ENCODE measurements at places on chromosomes 5 and 9.
A peak's percentile ranks its signal among the peaks of the same experiment; 100 is the strongest.

GRCh38 chr5:119743927-119744326, 114.6 kb downstream of the FAM170A start:
- no peak overlapping the region for H3K4me3 ChIP-seq
- peak; percentile 8 for DNase-seq
- H3K27me3 ChIP-seq, result no peaks in the 10 kb centered on the region
- H3K4me1 ChIP-seq, result no peaks in the 10 kb centered on the region

DNA sequence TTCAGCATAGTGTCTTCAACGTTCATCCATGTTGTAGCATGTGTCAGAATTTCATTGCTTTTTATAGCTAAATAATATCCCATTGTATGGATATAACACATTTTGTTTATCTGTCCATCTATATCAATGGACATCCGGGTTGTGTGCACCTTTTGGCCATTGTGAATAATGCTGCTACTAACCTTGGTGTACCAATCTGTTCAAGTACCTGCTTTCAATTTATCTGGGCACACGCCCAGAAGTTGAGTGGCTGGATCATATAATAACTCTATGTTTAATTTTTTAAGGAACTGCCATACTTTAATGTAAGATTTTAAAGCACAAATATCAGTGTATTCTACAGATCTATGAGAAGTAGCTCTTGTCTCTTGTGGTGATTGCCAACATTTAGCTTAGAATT, 43.5 kb downstream of the SCAI start:
- DNase-seq, result no peak
- H3K4me3 ChIP-seq, result no peak overlapping the region

GRCh38 chr5:150978590-150978989, 41.8 kb upstream of the GPX3 start:
- no peaks in the 10 kb centered on the region for H3K36me3 ChIP-seq
- no peaks in the 10 kb centered on the region for H3K27me3 ChIP-seq
- H3K27ac ChIP-seq, result no peak overlapping the region
- no peak for DNase-seq
- H3K4me1 ChIP-seq, result no peaks in the 10 kb centered on the region

DNA sequence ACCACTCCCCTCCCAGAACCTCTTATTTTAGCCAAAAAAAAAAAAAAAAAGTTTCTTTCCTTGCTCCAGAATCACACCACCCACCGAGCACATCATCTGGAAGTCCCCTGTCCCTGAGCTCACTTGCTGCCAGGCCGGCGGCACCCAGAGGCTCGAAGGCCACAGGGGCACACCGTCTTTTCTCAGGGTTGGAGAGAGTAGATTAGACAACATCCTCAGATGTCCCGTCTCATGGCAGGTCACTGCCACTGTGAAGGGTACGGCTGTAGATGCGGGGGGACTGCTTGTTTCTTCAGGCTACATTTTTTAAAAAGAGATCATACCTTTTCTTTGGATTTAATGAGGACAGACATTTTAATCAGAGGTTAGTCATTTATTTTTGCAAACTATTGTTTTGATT, 109.0 kb downstream of the MVB12B start:
- DNase-seq, result no peak
- no peak overlapping the region for H3K4me3 ChIP-seq
- no peaks in the 10 kb centered on the region for H3K27me3 ChIP-seq
- H3K4me1 ChIP-seq, result no peaks in the 10 kb centered on the region

DNA sequence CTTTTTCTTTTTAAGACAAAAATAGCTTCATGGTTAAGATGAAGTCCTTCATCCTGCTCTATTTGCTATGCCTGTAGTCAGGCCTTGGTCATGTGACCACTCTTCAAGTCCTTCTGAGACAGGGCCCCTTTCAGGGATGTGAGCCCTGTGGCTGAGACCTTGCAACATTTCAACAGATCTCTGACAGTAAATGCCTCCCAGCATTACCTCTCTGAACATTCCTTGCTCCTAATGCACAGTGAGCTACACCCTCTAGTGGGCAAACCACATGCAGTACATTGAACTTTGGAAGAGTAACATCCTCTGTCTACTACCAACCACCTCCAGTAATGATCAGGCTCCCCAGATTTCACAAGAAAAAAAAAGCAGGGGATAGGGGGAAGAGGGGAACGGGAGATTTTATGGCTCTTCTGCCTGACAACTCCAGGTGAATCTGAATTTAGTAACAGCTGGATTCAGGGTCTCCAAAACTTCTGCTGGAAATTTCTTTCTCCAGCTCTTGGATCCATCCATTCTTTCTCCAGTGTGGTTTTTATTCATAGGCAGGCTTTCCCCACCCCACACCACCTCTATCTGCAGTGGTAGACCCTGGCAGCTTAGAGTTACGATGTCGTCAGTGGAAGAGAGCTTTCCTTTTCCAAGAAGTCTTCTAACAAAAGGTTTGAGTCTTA, 8.9 kb upstream of the FBXO38 start:
- peaks cover 10% of the 10 kb centered on the region for H3K4me1 ChIP-seq
- no peaks in the 10 kb centered on the region for H3K27me3 ChIP-seq

- peak; percentile 65 for DNase-seq
- no peaks in the 10 kb centered on the region for H3K36me3 ChIP-seq
- no peak overlapping the region for H3K4me3 ChIP-seq
- peak overlapping the region; percentile 16 for H3K27ac ChIP-seq
Measured at GRCh38 chr5:124599028-124599973, 147.1 kb downstream of the ZNF608 start.

DNA sequence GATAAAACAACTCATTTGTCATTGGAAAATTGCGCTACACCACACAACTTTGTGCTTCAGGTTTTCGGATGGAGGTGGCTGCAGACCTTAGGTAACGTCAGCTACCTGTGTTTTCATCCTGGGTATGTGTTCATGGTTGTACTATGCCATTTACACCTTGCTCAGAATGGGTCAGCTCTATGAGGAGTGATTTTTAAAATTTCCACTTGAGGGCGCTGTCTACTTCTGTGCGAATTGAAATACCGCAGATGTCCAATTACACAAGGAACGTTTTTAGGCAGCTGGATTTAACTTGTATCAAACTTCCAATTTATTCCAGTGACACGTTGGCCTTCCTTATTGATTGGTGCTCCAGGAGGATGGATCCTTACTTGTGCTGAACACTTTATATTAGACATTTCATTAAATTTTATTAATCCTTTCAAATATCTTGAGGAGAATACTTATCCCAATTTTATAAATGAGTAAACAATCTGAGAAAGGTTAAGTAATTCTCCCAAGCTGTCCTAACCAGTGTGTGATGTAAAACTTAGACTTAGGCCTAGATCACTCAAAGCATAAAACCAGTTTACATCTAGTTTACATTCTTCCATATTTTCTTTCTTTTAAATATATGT, 23.4 kb downstream of the DMRTA1 start:
- H3K4me3 ChIP-seq, result no peak overlapping the region
- H3K4me1 ChIP-seq, result no peaks in the 10 kb centered on the region
- DNase-seq, result no peak
- H3K36me3 ChIP-seq, result no peaks in the 10 kb centered on the region
- H3K27ac ChIP-seq, result no peak overlapping the region

- no peak overlapping the region for H3K4me3 ChIP-seq
- no peaks in the 10 kb centered on the region for H3K36me3 ChIP-seq
- H3K27ac ChIP-seq, result no peak overlapping the region
- H3K27me3 ChIP-seq, result no peaks in the 10 kb centered on the region
Measured at GRCh38 chr5:66315784-66316183, 171.7 kb downstream of the SREK1 start.

GRCh38 chr9:19663570-19663969, 125.3 kb downstream of the SLC24A2 start:
- H3K4me1 ChIP-seq, result no peaks in the 10 kb centered on the region
- H3K4me3 ChIP-seq, result no peak overlapping the region
- H3K27ac ChIP-seq, result no peak overlapping the region
- no peak for DNase-seq

- no peak overlapping the region for H3K27ac ChIP-seq
- H3K27me3 ChIP-seq, result no peaks in the 10 kb centered on the region
- H3K4me3 ChIP-seq, result no peak overlapping the region
- H3K36me3 ChIP-seq, result no peaks in the 10 kb centered on the region
- peak; percentile 28 for DNase-seq
Measured at GRCh38 chr9:110638381-110638954, 30.1 kb upstream of the MUSK start.

GRCh38 chr9:7363777-7364477, 435.7 kb downstream of the DMAC1 start:
- no peaks in the 10 kb centered on the region for H3K36me3 ChIP-seq
- H3K4me1 ChIP-seq, result peaks cover 2% of the 10 kb centered on the region
- no peaks in the 10 kb centered on the region for H3K27me3 ChIP-seq
- DNase-seq, result no peak
- H3K27ac ChIP-seq, result no peak overlapping the region

- H3K36me3 ChIP-seq, result no peaks in the 10 kb centered on the region
- H3K27ac ChIP-seq, result no peak overlapping the region
- no peaks in the 10 kb centered on the region for H3K27me3 ChIP-seq
Measured at GRCh38 chr5:103458497-103459040, 104.0 kb downstream of the NUDT12 start.

GRCh38 chr9:109444771-109445320, 53.3 kb downstream of the PTPN3 start:
- peaks cover 54% of the 10 kb centered on the region for H3K27me3 ChIP-seq
- H3K4me1 ChIP-seq, result no peaks in the 10 kb centered on the region
- peaks cover 5% of the 10 kb centered on the region for H3K36me3 ChIP-seq
- DNase-seq, result no peak

GRCh38 chr9:102253099-102253498, 514.7 kb upstream of the GRIN3A start:
- H3K4me3 ChIP-seq, result no peak overlapping the region
- H3K36me3 ChIP-seq, result no peaks in the 10 kb centered on the region
- no peak overlapping the region for H3K27ac ChIP-seq
- no peak for DNase-seq
- H3K27me3 ChIP-seq, result no peaks in the 10 kb centered on the region

DNA sequence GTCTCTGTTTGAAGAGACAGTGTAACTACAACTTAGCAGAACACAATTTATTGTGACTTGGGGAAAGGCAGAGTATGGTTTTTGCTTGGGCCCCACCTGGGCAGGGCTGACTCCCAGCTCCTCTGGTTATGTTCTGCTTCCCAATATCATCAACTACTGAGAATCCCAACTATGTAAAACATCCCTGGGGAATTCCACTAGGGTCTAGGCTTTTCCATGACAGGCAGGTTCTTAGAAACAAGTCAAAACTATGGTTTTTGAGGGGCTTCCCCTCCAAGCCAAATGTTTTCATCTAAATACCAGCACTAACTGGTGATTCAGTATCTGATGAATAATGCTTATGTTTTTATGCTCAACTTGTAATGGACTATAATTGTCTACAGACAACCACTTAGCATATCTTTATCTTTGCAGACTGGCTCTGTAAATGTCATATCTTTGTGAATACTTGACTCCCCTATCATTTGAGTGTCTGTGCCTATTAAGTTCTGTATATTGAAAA, 409.5 kb downstream of the PDE4D start:
- H3K4me3 ChIP-seq, result no peak overlapping the region
- no peak for DNase-seq
- H3K27me3 ChIP-seq, result no peaks in the 10 kb centered on the region
- H3K36me3 ChIP-seq, result no peaks in the 10 kb centered on the region
- H3K27ac ChIP-seq, result no peak overlapping the region

GRCh38 chr9:124800306-124801259, 23.6 kb downstream of the OLFML2A start:
- H3K27ac ChIP-seq, result no peak overlapping the region
- H3K36me3 ChIP-seq, result no peaks in the 10 kb centered on the region
- DNase-seq, result peak; percentile 58
- H3K4me3 ChIP-seq, result no peak overlapping the region
- H3K27me3 ChIP-seq, result no peaks in the 10 kb centered on the region

DNA sequence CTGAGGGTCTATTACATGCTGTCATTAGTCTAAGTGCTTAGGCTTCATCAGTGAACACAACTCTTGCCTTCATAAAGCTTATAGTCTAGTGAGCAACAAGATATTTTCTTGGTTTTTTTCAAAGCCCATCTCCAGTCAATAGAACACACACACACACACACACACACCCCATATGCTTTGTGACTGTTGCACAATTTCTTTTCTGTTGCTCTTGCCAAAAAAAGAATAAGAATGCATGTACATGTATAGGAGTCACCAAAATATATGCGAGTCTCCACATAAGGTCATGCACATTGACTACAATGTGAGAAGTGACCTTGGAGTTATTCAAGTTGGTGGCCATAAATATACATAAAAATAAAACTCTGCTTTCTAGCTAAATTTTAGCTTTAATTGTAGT, 351.5 kb upstream of the TLE4 start:
- no peaks in the 10 kb centered on the region for H3K36me3 ChIP-seq
- H3K4me3 ChIP-seq, result no peak overlapping the region
- H3K27me3 ChIP-seq, result no peaks in the 10 kb centered on the region
- H3K4me1 ChIP-seq, result no peaks in the 10 kb centered on the region
- no peak overlapping the region for H3K27ac ChIP-seq
- DNase-seq, result no peak

DNA sequence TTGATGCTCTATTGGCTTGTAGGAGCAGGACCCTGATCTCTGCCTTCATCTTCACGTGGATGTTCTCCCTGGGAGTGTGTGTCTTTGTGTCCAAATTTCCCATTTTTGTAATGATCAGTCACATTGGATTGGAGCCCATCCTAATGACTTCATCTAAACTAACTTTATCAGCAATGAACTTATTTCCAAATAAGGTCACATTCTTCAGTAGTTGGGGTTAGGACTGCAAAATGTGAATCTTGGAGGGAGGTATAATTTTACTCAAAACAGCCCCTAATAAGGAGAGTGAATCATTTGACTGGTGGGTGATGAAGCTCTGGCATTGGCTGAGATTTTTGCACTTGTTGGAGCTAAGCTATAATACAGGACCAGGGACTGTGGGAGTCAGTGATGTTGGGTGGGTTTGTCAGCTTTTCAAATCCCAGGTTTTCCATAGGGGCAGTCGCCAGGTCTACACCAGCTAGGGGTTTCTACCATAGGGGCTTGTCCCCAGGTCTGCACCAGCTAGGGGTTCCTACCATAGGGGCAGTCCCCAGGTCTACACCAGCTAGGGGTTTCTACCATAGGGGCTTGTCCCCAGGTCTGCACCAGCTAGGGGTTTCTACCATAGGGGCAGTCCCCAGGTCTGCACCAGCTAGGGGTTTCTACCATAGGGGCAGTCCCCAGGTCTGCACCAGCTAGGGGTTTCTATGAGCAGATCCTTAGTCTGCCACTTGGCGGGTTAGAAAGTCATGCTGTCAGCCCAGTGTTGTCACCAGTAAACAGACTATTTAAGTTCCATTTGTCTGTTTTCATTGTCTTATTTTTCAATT, 382.6 kb upstream of the DAP start:
- no peaks in the 10 kb centered on the region for H3K4me1 ChIP-seq
- no peaks in the 10 kb centered on the region for H3K36me3 ChIP-seq
- no peak overlapping the region for H3K4me3 ChIP-seq
- no peaks in the 10 kb centered on the region for H3K27me3 ChIP-seq
- no peak overlapping the region for H3K27ac ChIP-seq

GRCh38 chr5:89573345-89573744, 690.4 kb upstream of the MEF2C start:
- no peak overlapping the region for H3K4me3 ChIP-seq
- no peaks in the 10 kb centered on the region for H3K36me3 ChIP-seq
- no peak overlapping the region for H3K27ac ChIP-seq
- H3K27me3 ChIP-seq, result no peaks in the 10 kb centered on the region

- no peaks in the 10 kb centered on the region for H3K36me3 ChIP-seq
- H3K27me3 ChIP-seq, result no peaks in the 10 kb centered on the region
- H3K4me1 ChIP-seq, result peaks cover 56% of the 10 kb centered on the region
- peak overlapping the region; percentile 91 for H3K4me3 ChIP-seq
Measured at GRCh38 chr5:65927503-65928321, 1.3 kb downstream of the ERBIN start.

Measured in left lung (tissue), 14 donors.